Esophagus squamous epithelium (tissue), 5 donors: ENCODE measurements at places on chromosomes 16 and 17.

DNA sequence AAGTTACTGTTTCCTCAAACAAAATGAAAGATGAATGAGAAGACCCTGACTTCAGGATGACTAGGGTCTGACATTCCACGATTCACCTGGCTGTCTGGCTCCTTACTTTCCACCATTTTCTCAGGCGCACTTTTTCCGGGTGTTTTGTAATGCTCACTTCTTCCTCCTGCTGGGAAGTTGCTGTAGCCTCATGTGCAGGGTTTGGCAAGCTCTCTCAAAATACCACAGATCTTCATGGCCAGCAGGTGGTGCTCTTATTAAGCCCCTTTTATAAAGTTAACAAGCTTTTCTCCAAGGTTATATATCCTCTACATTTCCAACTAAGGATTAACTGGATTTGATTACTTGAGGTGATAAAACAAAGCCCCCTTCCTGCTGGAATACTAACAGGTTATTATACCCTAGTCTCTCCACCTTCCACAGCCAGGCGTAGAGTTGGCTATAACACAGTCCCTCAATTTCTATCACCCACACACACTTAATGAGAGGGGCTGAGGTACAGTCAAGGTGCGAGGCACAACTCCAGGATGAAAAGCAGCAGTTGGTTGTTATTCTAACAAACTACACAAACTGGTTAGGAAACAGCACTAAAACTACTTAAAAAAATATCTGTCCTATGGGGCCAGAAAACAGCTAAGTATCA, 45.4 kb downstream of the STH start:
- peak overlapping the region; percentile 51 for H3K27ac ChIP-seq
- no peaks in the 10 kb centered on the region for H3K4me1 ChIP-seq
- no peak overlapping the region for H3K4me3 ChIP-seq

GRCh38 chr16:51382211-51382610, 231.1 kb upstream of the SALL1 start:
- no peaks in the 10 kb centered on the region for H3K27me3 ChIP-seq
- no peak overlapping the region for H3K27ac ChIP-seq
- no peaks in the 10 kb centered on the region for H3K4me1 ChIP-seq
- no peak for DNase-seq
- no peak overlapping the region for H3K4me3 ChIP-seq

GRCh38 chr16:71499775-71500364, 10.7 kb upstream of the ZNF19 start:
- no peak overlapping the region for H3K4me3 ChIP-seq
- no peaks in the 10 kb centered on the region for H3K27me3 ChIP-seq
- no peaks in the 10 kb centered on the region for H3K4me1 ChIP-seq
- no peaks in the 10 kb centered on the region for H3K36me3 ChIP-seq
- no peak for DNase-seq

DNA sequence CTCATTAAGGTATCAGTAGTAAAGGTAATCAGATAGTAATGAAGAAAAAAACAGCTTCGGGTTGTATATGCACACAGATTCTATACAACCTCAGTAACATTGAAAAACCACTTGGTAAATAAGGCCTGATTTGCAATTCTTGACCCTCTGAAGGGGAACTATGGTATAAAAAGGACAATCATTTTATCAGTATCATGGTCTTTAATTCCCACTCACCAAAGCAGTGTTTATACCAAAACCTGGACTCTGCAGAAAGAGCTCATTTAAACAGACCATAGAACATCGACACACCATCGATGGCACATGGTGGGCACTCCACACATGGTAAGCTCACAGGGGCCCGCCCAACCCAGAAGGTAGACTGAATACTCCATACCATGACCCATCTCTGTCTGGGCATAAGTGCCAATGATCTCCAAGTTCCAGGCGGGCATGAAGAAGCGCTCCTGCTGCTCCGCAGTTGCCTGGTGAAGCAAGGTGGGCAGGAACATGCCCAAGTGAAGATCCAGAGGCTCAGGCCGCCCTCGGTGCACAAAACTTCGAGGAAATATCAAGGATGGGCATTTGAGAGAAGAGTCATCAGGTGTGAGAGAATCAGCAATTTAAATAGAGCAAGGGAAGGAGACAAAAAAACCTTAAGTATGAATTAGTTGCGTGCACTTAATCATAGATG, 19.0 kb downstream of the ACOX1 start:
- H3K4me1 ChIP-seq: peaks cover 3% of the 10 kb centered on the region
- H3K36me3 ChIP-seq: peaks cover 13% of the 10 kb centered on the region
- H3K27me3 ChIP-seq: no peaks in the 10 kb centered on the region
- no peak for DNase-seq
- no peak overlapping the region for H3K27ac ChIP-seq
- no peak overlapping the region for H3K4me3 ChIP-seq

- DNase-seq: no peak
- no peak overlapping the region for H3K4me3 ChIP-seq
- H3K27me3 ChIP-seq: no peaks in the 10 kb centered on the region
Measured at GRCh38 chr16:27906883-27907282, 156.6 kb downstream of the GSG1L start.

DNA sequence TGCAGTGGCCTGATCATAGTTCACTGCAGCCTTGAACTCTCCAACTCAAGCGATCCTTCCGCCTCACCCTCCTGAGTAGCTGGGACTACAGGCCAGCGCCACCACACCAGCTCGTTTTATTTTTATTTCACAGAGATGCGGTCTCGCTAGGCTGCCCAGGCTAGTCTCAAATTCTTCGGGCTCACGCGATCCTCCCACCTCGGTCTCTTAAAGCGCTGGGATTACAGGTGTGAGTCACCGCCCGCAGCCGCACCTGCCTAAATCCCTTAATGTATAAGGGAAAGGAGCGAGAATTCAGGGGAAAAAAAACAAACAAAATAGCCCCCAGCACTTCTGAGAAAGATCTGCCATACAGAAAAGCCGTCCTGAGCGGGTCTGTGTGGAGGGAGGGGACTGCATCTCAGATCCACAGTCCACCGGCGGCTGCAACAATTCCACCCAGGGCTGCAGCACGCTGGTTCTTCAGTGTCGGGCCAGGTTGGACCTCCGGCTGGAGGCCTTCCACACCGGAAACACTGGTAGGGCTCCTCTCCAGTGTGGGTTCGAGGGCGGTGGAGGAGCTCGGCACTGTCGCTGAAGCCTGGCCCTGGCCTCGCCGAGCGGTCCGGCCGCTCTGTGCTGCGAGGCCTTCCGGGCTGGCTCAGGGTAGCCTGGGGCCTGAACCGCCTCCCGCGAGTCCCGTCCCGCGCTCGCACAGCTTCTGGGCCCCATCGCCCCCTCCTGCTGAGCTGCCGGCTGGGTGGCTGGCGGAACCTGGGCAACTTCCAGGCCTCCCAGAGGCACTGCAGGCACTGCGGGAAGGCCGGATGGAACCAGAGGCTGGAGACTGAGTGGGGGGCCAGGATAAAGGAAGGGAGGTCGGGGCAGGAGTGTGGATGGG, 7.0 kb downstream of the ZNF843 start:
- H3K27me3 ChIP-seq: peaks cover 13% of the 10 kb centered on the region
- DNase-seq: no peak
- peaks cover 3% of the 10 kb centered on the region for H3K4me1 ChIP-seq
- H3K4me3 ChIP-seq: no peak overlapping the region
- H3K36me3 ChIP-seq: no peaks in the 10 kb centered on the region
- no peak overlapping the region for H3K27ac ChIP-seq

DNA sequence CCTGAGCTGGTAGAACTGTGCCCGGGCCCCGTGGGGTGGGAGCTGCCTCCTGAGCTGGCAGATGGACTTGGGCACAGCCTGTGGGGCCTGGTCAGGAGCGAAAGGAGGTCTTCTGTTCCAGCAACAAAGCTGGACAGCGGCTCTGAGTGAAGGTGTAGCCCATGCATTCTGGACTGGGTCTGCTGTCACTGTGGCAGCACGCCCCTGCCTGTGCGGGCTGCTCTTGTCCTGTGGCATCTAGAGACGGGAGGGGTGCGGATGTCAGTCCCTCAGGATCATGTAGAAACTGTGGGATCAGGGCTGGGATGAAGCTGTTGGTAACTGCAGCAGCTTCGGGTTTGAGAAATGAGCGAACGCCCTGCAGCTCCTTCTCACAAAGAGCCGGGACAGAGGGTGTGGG, 19.4 kb downstream of the BAIAP2 start:
- no peak overlapping the region for H3K27ac ChIP-seq
- H3K4me1 ChIP-seq: peaks cover 96% of the 10 kb centered on the region
- H3K36me3 ChIP-seq: no peaks in the 10 kb centered on the region
- H3K4me3 ChIP-seq: no peak overlapping the region
- DNase-seq: no peak
- H3K27me3 ChIP-seq: no peaks in the 10 kb centered on the region

GRCh38 chr17:6995500-6996255, at the start of gene ALOX12:
Gene ALOX12, plus strand, starts transcription at chr17:6996049. Its CDS starts 69 bp downstream, at chr17:6996118.
- peak within 1 kb of the TSS; percentile 85 for H3K27ac ChIP-seq
- H3K36me3 ChIP-seq: peaks cover 7% of the 10 kb centered on the region
- no peak for DNase-seq
- H3K4me3 ChIP-seq: peak within 1 kb of the TSS; percentile 46
- no peaks in the 10 kb centered on the region for H3K27me3 ChIP-seq

GRCh38 chr17:47738178-47738577, 5.1 kb downstream of the TBX21 start:
- no peaks in the 10 kb centered on the region for H3K36me3 ChIP-seq
- H3K27me3 ChIP-seq: peaks cover 9% of the 10 kb centered on the region
- H3K4me3 ChIP-seq: no peak overlapping the region
- H3K27ac ChIP-seq: no peak overlapping the region
